MV-4-11 (cell line): ENCODE measurements at places on chromosomes 5 and 9.
A peak's percentile ranks its signal among the peaks of the same experiment; 100 is the strongest.

GRCh38 chr5:35593338-35593737, 24.3 kb upstream of the SPEF2 start:
- no peak for DNase-seq

GRCh38 chr9:93280661-93281259, 96.8 kb downstream of the WNK2 start:
- DNase-seq, result no peak

DNA sequence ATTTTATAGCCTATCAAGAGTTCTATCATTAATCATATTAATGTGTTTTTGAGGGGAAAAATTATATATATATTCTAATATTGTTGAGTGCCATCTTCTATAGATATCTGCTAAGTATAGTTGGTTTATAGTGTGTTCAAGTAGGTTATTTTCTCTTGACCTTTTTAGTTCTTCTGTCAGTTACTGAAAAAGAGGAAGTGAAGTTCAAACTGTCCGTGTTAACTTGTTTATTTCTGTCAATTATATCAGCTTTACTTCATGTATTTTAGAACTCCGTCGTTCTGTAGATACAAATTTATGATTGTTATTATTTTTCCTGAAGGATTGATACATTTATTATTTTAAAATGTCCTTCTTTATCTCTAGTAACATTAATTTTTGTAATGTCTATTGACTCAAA, 1209.1 kb downstream of the CDH12 start:
- DNase-seq, result peak; percentile 51

DNA sequence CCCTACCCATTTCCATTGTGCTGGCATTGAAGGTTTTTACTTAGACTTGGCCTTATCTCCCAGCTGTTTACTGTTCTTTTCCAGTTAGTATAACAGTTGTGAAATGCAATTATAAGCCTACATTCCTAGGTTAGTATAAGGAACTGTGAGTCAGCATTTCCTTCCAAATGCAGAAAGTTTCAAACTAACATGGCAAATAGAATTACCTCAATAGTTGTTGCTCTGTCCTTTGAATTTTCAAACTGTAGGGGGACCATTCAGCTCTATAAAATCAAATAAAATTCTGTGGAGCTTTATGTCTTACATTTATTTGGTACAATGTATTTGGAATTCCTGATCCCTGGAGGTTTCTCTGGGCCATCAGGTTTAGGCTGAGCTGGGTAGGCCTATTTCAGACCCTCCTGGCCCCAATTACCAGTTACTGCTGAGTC, 47.2 kb downstream of the ARHGEF28 start:
- peak; percentile 57 for DNase-seq

DNA sequence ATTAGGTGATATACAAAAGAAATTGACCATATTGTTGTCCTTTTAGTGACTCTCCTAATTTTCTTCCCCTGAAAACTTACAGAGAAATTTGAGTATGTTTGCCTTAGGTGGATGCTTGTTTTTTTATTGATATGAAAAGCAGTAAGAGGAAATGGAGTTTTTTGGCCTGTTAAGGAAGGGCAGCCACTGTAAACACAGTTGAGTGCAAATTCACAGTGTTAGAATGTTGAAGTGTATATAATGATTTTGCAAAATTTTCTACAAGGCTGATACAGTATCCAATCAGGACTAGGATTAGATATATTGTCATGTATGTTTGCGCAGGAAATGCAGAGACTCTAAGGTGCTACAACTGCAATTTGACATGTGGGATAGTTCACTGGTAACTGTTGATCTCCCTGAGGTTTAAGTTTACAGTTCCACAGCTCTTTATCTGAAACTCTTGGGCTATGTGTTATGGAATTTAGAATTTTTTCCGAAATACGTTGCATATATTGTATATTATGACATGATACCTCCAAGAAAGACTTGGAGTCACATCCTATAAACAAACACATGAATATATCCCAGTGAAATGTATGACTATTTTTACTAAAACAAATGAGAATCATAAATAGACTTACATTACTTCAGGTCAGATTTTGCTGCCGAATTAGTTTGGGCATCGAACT, 62.5 kb downstream of the FXN start:
- DNase-seq, result no peak
